ENCODE measurements at places on chromosomes 12 and 14.

GRCh38 chr12:115210533-115211252 lies 526.7 kb upstream of the TBX3 start:
- no peak for DNase-seq

GRCh38 chr12:41202051-41202450 lies 13.9 kb downstream of the PDZRN4 start:
- DNase-seq: no peak

- peak; percentile 50 for DNase-seq
These were observed 1124.7 kb downstream of the FLRT2 start for GRCh38 chr14:86654558-86655184.

- no peak for DNase-seq
These were observed 518.5 kb upstream of the MDGA2 start for GRCh38 chr14:48193893-48194292.

DNA sequence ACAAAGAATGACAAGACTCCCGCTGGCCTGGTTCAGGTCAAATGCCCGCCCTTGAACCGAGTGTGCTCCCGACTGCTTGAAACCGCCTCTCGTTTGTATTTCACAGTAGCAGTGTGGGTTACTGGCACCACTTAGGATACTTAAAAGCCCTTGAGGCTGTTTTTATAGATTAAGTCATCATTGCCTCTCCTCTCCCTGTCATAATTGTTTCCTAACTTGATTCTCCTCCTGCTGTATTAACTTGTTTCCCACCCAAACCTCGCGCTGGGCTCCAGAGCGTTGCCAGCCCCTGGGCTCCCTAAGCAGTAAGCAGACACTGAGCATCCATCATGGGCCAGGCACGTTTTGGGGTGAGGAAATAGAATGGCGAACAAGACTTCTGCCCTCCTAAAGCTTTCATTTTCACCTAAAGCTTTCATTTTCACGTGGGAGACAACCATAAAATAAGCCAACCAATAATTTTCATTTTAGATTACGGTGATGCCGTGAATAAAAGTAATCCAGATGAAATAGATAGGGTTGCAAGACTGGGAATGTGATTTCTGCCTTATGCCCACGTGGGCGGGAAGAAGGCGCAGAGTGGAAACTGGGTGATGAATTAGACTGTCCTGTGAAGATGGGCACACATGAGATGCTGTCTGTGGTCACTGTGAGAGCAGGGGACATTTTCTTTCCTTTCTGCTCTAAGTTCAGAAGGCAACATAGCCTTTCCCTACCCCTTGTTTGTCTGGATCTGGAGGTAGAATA lies 97.5 kb downstream of the PPP2R5C start:
- peak; percentile 2 for DNase-seq

DNA sequence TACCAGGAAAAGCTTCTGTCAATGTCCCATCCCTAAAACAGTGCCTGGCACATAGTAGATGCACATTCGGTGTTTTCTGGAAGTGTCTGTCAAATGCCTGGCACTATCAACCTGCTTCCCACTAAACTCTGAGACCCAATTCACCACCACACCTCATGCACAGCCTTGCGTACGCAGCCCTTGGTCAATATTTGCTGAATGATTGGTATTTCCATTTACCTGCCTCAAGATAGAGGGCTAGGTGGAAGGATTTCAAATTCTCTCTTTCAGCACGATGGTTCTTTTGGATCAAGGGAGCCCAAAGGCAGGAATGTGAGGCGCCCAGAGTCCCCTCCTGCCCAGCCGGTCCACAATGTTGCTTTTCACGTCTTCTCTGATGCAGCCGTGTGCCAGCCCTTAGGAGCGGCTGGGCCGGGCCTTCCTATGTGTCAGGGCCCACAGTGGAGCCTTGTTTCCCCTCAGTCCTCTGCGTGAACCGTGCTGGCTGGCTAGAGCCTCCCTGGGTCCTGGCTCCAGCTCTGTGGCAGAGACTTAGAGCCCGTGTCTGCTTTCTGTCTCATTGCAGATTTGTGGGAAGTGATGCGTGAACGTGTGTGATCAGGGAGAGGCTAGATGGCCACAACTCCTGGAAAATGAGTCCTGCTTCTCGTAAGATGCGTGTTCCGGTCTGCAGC lies 99.9 kb upstream of the RFLNA start:
- no peak for DNase-seq

DNA sequence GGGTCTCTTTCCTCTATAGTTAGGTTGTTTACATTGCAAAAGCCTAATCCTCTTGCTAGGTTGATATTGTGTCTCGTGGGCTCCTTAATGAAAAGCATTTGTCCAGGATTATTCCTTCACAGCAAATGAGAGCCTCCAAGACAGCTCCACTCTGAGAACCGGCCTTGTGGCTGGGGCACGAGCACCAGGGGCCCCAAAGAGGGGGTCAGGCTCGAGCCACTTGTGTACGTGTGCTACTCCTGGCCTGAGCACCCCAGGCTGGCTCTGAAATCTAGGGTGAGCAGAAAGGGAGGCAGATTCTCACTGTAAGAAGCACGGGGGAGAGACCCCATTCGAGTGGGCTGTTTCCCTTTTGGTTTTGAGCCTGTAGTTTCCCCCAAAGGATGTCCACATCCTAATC lies 45.0 kb upstream of the FZD10 start:
- no peak for DNase-seq

DNA sequence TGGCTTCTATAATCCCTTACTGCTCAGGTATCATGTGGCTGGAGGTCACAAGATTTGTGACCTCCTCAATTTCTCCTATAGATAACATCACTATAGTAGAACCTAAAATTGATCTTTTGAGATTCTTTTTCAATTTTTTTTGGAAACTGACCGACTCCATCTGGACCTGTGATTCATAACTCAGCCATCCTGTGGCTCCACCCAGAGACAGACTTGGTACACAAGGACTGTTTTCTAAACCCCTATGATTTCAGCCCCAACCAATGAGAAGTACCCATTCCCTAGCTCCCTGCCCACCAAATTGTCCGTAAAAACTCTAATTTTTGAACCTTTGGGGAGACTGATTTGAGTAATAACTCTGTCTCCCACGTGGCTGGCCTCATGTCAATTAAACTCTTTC lies 148.9 kb downstream of the SYT10 start:
- DNase-seq: no peak

- no peak for DNase-seq
These were observed 4.4 kb upstream of the HCFC2 start for GRCh38 chr12:104059963-104060362.

DNA sequence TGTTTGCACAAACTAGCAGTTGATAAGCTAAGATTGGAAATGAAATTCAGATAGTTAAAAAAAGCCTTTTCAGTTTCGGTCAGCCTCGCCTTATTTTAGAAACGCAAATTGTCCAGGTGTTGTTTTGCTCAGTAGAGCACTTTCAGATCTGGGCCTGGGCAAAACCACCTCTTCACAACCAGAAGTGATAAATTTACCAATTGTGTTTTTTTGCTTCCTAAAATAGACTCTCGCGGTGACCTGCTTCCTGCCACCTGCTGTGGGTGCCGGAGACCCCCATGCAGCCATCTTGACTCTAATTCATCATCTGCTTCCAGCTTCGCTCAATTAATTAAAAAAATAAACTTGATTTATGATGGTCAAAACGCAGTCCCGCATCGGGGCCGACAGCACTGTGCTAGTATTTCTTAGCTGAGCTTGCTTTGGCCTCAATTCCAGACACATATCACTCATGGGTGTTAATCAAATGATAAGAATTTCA lies 335.6 kb downstream of the TMEM121 start:
- no peak for DNase-seq

GRCh38 chr12:116916714-116917114 lies 6.0 kb downstream of the FBXW8 start:
- no peak for DNase-seq

DNA sequence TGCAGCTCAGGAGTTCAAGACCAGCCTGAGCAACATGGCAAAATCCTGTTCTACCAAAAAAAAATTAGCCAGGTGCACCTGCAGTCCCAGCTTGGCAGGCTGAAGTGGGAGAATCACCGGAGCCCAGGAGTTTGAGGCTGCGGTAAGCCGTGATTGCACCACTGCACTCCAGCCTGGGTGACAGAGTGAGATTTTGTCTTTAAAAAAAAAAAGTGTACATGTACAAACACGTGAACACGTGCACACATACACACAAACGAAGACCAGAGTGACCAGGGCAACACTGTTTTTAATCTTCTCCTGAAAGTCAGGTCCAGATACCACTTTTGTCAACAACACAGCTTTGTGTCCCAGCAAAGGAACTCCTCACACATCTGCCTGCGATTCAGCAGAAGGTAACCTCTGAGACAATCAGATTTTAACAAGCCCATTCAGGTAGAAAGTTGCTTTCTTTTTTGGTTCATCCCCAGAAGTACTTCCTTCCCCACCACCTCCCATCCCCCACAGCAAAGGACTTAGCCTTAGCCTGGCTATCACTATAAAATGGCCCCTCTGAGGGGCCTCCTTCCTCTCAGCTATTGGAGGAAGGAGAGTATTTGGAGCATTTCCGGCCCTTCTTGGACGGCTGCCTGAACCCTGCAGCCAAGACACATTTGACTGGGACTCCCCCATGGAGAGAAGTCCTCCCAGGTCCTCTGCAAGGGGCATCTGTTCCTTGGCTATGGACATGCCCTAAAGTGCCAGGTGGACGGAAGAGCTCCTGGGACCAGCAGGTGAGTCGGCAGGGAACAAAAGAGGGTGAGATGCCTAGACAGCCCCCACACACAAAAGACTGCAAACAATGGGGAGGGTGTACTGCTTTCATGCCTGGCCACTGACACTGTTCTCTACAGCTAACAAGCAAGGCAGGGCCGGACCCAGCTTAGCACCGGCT lies 9.8 kb downstream of the CTDSP2 start:
- DNase-seq: peak; percentile 14

- DNase-seq: no peak
These were observed 15.2 kb downstream of the PPFIBP1 start for GRCh38 chr12:27539191-27539631.

DNA sequence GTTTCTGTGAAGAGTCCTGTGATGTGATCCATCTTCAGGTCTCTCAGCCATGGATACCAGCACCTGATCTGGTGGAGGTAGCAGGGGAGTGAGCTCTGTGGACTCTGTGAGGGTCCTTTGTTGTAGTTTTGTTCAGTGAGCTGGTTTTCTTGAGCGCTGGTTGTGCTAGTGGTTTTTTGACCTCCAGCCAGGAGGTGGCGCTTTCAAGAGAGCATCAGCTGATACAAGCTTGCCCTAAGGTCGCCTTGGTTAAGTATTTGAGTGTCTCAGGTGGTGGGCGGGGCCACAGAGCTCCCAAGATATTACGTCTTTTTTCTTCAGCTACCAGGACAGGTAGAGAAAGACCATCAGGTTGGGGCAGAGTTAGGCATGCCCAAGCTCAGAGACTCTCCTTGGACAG lies 139.7 kb downstream of the TTLL5 start:
- DNase-seq: no peak

- no peak for DNase-seq
These were observed 4.0 kb downstream of the STX2 start for GRCh38 chr12:130835011-130835410.

DNA sequence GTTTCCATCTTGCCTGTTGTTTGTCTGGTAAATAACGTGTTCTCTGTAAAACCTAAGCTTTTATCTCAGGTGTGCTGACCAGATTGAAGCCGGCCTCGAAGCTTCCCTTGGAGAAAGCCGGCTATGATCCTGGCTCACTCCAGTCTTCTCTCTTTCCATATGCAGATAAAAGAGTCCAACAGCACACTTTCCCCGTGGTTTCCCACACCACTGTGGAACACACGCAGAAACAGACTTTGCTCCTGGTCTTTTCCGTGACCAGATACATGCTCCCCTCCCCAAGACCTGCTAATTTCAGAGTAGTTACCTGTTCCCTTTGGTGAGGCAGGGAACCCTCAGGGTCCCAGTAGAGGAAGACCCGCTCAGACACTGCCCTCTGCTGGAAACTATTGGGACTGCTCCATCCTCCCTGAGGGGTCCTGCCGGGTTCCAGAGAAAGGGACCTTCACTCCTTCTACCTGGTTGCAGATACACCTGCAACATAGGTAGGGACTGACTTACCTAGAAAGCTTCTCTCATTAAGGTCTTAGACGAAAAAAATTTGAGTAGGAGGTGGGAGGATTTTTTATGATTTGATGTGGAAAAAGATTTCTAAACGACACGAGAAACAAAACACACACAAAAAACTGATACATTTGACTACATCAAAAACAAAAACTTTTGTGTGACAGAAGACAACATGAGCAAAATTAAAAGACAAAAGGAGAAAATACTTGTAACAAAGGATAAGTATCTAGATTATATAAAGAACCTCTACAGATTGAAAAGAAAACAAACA lies 415.4 kb upstream of the CCDC196 start:
- DNase-seq: no peak

- DNase-seq: no peak
These were observed 25.2 kb upstream of the NCOR2 start for GRCh38 chr12:124592481-124593160.

Measured in NCI-H187 (cell line).